ENCODE measurements at places on chromosomes 3 and 15.

- DNase-seq: no peak
Observed at GRCh38 chr15:45133561-45133920, 3.7 kb downstream of the DUOX1 start.

DNA sequence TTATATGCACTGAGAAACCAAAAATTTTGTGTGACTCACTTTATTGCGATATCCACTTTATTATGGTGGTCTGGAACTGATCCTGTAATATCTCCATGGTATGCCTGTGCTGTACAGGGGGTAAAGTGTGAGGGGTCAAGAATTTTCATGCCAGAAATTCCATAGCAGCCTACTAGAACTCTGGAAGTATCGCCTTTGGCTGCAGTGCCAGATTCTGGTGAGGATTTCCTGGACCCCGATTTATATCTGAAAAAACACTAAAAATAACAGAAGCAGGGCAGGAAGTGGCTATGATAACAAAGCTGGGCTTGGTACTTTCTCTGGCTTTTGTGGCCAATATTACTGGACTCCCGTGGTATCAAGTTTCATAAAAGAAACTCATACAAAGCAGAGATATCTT, 36.4 kb downstream of the CCDC80 start:
- DNase-seq: peak; percentile 90

- DNase-seq: no peak
Observed at GRCh38 chr15:77831986-77832385, 199.3 kb upstream of the LINGO1 start.

- DNase-seq: no peak
Observed at GRCh38 chr3:52925405-52926313, 28.3 kb upstream of the STIMATE start.

- DNase-seq: peak; percentile 40
Observed at GRCh38 chr3:187836823-187837770, 91.8 kb upstream of the BCL6 start.

DNA sequence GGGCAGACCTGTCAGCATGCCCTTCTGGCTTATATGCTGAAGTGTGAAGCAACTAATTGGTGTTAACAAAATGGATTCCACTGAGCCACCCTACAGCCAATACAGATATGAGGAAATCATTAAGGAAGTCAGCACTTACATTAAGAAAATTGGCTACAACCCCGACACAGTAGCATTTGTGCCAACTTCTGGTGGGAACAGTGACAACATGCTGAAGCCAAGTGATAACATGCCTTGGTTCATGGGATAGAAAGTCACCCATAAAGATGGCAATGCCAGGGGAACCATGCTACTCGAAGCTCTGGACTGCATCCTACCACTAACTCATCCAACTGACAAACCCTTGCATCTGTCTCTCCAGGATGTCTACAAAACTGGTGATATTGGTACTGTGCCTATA, 9.4 kb downstream of the PIK3CB start:
- DNase-seq: no peak

- peak; percentile 50 for DNase-seq
Observed at GRCh38 chr15:79431636-79432344, at the start of gene MINAR1. TSS of gene MINAR1 (plus strand) at chr15:79432336. CDS start at chr15:79456148, 23,812 bp downstream.

DNA sequence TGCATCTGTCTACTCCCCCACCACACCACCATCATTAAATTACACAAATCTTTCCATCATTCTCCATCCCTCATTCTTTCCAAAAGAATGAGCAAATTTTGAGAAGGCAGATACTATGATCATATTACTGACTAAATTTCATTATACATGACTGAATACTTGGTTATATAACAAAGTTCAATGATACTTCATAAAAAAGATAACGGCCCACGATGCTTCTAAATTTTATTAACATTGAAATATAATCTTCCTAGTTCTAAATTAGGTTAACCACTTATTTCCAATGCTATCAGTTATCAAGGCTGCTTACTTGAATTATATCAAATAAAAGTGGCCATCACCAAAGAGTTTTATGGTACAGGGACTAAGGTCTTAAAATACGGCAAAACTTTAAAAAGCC, 13.5 kb downstream of the HERC1 start:
- no peak for DNase-seq

GRCh38 chr15:69323893-69324430, 25.2 kb downstream of the PAQR5 start:
- DNase-seq: peak; percentile 45

GRCh38 chr3:161351330-161351729, 20.0 kb downstream of the SPTSSB start:
- DNase-seq: no peak

GRCh38 chr3:87207460-87207859, 19.6 kb upstream of the CHMP2B start:
- peak; percentile 50 for DNase-seq

GRCh38 chr3:129607391-129608068, 1.1 kb upstream of the PLXND1 start:
- no peak for DNase-seq

- DNase-seq: peak; percentile 85
Observed at GRCh38 chr3:115623044-115623868, at the start of gene GAP43. TSS of gene GAP43 (plus strand) at chr3:115623510. CDS start at chr3:115623690, 180 bp downstream.

- peak; percentile 91 for DNase-seq
Observed at GRCh38 chr3:64188810-64189560, 36.3 kb downstream of the PRICKLE2 start.

DNA sequence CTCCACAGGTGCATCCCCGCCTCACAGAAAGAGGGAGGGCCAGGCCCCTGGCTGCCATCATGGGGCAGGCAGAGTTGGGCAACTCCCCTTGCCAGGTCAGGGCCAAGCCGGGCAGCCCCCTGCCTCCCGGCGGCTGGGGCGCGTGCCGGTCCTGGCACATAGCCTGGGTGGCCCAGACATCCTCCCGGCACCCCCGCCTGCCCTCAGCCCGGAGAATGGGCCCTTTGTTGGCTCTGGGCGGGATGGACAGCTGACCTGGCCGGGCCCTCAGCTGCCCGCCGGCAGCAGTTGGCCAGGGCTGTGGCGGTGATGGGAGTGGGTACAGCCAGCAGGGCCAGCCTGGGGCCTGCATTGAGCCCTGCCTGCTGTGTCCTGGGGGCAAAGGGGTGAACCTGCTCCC, 16.5 kb downstream of the PLXNA1 start:
- DNase-seq: no peak

- no peak for DNase-seq
Observed at GRCh38 chr15:84899750-84900149, 15.3 kb downstream of the SLC28A1 start.

DNA sequence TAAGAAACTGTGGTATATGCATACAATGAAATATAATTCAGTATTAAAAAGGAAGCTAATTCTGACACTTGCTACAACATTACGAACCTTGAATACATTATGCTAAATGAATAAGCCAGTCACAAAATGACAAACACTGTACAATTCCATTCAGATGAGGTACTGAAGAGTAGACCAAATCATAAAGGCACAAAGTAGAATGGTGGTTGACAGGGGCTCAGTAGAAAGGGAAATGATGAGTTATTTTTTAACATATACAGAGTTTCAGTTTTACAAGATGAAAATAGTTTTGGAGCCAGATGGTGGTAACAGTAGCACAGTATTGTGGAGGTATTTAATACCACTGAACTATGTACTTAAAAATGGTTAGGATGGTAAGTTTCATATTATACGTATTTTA, 254.6 kb upstream of the RBMS3 start:
- no peak for DNase-seq

DNA sequence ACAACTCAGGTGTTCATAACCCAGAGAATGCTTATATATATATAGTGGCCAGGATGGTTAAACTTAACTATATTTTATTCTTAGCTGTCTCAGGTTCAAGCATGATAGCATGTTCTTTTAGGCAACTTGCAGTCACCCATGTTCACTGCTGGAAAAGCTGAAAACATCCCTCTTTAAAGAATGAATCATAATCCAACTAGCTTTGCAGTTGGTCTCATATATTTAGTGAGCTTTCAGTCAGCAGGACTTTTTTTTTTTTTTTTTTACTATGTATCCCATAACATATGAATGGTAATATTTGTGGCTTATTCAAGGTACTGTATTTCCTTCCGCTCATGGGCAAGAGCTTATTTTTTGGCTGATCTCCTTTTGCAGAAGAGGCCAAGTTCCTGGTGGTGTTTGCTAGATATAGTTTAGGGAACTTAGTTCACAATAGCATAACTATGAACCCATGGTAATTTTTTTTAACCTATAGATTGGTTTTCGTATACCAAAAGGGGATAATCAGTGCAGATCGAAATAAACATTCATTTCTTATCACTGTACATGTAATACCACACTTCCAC, 77.6 kb downstream of the CMSS1 start:
- no peak for DNase-seq
